ENCODE measurements at places on chromosomes 16 and 17.
A peak's percentile ranks its signal among the peaks of the same experiment; 100 is the strongest.

- no peak for DNase-seq
These were observed 19.8 kb upstream of the MAPK3 start for GRCh38 chr16:30142672-30143346.

DNA sequence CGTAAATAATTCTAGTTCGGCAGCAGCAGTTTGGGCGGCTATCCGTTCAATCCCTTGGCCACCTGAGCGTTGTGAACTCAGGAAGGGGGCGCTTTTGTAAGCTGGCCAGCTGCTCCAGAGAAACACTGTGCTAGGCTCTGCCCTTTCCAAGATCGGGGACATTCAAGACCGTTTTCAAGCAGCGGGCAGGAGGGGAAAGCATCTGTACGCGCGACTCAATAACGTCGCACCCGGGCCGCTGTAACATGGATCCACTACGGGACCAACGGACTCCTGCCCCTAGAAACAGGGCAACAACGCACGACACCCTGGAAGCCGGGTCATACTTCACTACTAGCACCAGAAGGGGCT is 463 bp downstream of the TOP2A start:
- no peak for DNase-seq

DNA sequence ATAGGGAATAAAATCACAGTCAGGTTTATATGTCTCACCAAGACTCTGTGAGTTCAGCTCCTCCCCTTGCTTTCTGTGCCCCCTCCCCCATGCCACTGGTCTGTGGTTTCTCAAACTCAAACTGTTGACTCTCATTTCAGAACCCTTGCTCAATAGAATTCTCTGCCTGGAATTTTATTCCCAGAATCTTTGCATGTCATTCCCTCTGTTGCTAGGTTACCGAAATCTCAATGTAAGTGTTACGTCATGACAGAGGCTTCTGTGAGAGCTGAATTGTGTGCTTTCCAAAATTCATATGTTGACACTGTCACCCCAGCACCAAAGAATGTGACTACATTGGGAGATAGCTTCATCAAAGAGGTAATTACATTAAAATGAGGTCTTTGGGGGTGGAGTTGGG is 1938.8 kb downstream of the TP53TG3F start:
- DNase-seq: no peak

GRCh38 chr16:10080051-10080772 is 102.0 kb downstream of the GRIN2A start:
- no peak for DNase-seq

- DNase-seq: no peak
These were observed 366.6 kb downstream of the HS3ST4 start for GRCh38 chr16:26058326-26058725.

DNA sequence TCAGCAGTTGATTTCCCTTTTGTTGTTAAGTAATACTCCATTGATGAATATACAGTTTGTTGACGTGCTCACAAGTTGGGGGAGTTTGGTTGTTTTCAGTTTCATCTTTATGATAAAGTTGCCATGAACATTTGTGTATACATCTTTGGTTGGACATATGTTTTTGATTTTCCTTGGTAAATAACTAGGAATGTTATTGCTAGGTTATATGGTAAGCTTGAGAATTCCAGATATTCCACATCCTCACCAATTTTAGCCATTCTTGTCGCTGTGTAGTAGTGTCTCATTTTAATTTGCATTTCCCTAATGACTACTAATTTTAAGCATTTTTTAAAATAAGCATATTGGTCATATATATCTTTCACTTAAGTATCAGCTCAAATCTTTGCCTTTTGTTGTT is 55.0 kb upstream of the RASL10B start:
- no peak for DNase-seq

- DNase-seq: peak; percentile 42
These were observed 34.4 kb downstream of the WWP2 start for GRCh38 chr16:69796285-69797118.

GRCh38 chr17:47948706-47949196 is 7.4 kb downstream of the PNPO start:
- DNase-seq: no peak

DNA sequence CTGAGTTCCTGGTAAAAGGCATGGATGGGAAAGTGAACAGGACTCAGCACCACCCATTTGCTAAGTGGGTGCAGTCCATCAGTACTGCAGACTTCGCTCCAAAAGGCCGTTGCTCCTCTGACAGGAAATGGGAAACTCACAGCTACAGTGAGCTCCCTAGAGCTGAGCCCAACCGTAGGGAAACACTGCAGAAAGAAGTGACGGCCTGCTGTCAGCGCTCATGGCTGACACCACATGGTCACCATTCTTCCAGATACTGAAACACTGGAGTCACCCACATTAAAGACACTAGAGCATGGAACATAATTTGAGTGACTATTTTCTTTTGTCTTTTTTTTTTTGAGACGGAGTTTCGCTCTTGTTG is 31.9 kb downstream of the UBE2O start:
- DNase-seq: no peak

- no peak for DNase-seq
These were observed 3.9 kb upstream of the RAB40B start for GRCh38 chr17:82702231-82702927.

DNA sequence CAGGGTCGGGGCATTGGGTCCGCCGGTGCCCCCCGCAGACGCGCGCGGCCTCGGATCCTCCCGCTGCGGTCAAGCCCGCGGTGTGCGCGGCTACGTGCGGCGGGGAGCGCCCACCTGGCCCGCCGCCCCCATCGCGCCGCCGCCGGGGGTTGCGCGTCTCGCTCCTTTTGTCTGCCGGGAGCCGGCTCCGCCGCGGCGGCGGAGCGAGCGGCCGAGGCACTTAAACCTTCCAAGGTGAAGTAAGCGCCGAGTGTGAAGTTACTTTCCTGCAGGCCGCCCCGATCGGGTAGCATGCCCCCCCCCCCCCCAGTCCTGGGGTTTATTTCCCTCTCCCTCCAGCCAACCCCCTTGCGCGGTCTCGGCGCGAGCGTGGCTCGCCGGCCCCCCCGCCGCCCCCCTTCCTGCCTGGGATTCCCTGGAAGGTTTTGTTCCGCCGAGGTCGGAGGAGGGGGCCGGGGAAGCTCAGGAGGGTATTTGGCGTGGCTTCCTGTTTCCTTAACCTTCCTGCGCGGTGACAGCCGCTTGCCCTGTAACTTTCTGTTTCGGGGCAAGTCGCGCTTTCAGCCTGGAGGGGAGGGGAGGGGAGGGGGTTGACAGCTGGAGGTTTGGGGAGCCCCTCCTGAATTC is 56.6 kb upstream of the GSE1 start:
- no peak for DNase-seq

- no peak for DNase-seq
These were observed 99.5 kb downstream of the C16orf78 start for GRCh38 chr16:49473131-49473530.

DNA sequence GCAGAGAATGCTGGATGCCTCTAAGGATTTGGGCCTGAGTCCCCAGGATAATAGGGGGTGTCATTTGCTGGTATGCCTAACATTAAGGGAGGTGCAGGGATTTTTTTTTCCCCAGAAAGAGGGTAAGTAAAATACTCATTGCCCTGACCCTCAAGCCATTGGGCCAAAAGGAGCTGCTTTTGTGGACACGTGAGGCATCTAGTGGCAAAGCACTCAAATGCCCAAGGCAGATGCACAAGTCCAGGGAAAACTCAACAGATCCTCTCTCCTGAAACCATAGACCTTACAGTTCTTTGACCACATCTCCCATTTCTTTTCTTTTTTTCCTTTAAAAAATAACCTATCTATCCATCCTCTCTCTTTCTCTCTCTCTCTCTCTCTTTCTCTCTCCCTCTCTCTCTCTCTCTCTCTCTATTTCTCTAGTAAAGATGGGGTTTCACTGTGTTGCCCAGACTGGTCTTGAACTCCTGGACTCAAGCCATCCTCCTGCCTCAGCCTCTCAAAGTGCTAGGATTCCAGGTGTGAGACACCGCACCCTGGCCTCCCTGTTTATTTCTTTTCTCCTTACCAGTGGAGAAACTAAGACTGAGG is 11.8 kb downstream of the IRX5 start:
- DNase-seq: no peak

GRCh38 chr17:30530346-30531025 is 53.3 kb downstream of the GOSR1 start:
- DNase-seq: peak; percentile 23

- DNase-seq: no peak
These were observed 1.2 kb upstream of the MIF4GD start for GRCh38 chr17:75271955-75272847.

DNA sequence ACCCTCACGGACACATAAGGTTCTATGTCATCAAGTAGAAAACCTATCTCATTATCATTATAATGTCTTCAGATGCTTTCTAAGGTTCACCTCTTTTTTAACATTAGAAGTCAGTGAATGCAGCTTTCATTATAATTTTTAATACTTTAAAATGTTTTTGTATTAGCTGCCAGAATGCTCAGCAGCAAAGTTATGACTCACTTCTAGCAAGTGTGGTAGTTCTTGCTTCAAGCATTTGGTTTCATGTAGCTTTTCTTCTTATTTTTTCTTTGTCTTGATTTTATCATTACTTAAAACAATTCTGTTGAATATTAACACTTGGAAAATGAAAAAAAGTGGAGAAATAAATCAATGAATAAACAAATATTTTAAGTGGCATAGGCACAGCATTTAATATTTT is 23.4 kb downstream of the LPCAT2 start:
- no peak for DNase-seq

- DNase-seq: no peak
These were observed 9.6 kb downstream of the LLGL2 start for GRCh38 chr17:75535119-75535537.

DNA sequence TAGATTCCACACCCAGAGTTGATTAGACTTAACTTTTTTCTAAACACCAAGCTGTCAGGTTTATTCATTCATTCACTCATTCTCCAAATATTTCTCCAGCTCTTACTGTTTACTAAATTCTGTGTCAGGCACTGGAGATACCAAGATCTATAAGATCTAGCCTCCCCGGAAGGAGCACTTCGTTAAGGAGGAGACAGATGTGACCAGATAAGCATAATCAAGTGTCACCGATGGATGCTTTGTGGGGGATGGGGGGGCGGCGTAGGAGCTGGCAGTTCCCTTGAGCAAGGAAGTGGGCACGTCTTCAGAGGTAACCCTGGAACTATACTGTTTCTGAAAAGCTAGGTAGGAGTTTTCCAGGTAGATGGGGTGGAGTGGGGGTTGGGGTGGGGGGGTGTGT is 3.8 kb upstream of the RPL26 start:
- DNase-seq: no peak

GRCh38 chr16:30004424-30004776 is 6.4 kb downstream of the DOC2A start:
- no peak for DNase-seq

- no peak for DNase-seq
These were observed 802 bp downstream of the SETD6 start for GRCh38 chr16:58515871-58516767.

Measured in AG04450 (cell line).